ENCODE measurements at places on chromosomes 4 and X. TPM values are rescaled to one million over a fixed set of nuclear protein-coding genes. Genes with fewer than 3 reads are reported as not detected.

RHOH gene
- not detected for total RNA-seq

RAB9A gene
- 54.3 TPM for total RNA-seq

ENOPH1 gene
- total RNA-seq = 111 TPM

RIPPLY1 gene
- total RNA-seq = not detected

PPP4R3C gene
- not detected for total RNA-seq

PPP2R2C gene
- total RNA-seq = 17.4 TPM

EIF2S3 gene
- 273 TPM for total RNA-seq

SPANXA1 gene
- total RNA-seq = not detected
